Heart left ventricle (tissue), 16 donors: ENCODE measurements at places on chromosomes 12 and 14.
A peak's percentile ranks its signal among the peaks of the same experiment; 100 is the strongest.

- DNase-seq, result no peak
These were observed 7.0 kb downstream of the CISTR start for GRCh38 chr12:53744751-53745150.

GRCh38 chr12:122875590-122876220, 20.2 kb downstream of the VPS37B start:
- no peak for DNase-seq

- no peak for DNase-seq
These were observed 313.5 kb downstream of the ALG10 start for GRCh38 chr12:34335819-34336262.

GRCh38 chr12:27822076-27822712, 42.2 kb upstream of the MANSC4 start:
- DNase-seq, result no peak

DNA sequence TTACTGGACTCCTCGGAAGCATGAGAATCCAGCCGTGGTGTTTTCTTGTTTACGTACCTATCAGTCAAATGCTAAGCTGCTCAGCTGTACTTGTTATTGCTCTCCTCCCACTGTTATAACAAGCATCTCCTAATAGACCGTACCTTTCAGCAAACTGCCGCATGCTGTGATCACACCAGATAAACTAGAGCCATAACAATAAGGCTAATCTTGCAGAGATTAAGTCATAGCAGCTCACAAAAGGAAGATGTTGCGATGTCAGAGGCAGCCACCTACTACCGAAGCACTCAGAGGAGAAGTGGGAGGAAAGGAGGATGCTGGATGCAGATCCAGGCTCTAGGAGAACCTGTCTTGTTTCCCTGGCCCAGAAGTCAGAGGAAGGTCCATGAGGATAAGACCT, 196.0 kb downstream of the GALC start:
- no peak for DNase-seq

GRCh38 chr12:54145844-54146243, 42.9 kb downstream of the SMUG1 start:
- DNase-seq, result no peak

- DNase-seq, result peak; percentile 64
These were observed 7.9 kb downstream of the IFFO1 start for GRCh38 chr12:6547987-6548386.

DNA sequence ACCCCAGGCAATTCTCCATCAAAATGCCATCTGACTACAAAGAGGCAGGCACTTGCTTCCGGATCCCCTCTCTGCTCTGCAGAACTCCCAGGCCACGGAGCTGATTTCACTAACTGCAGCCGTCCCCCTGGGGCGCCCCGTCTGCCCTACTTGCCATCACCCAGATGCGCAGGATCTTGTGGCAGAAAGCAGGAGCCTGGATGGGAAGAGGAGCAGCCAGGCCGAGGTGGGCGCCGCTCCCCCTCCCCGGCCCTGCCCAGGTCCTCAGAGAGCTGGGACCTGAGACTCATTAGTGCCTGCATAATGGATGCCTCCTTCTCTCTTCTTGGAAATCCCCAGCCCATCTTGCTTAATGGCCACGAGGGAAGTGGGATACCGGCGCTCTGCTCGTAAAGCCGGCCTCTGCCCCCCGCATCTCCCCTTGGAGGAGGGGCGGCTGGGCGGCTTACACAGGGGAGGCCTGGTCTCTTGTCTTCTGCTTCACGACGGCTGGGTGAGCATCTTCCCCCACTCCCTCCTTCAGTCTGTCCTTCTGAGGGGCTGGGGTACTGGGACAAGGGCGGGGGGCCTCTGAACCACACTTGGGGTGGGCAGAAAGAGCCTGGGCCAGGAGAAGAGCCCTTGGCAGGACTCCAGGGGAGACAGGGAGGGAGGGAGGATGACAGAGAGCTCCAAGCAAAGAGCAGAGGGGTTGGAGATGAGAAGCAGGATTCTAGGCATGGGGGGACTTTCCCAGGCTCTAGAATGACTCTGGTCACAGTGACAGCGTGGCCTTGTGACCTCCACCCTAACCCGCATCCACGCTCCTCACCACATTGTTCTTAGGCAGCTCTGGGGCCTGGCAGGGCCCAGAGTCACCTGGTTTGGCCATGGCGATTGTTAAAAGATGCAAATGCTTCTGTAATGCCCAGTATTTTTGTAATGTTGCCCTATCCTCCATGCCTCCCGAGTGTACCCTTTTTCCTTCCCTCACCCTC, 19.4 kb upstream of the EML1 start:
- no peak for DNase-seq

- no peak for DNase-seq
These were observed 33.7 kb upstream of the PYGL start for GRCh38 chr14:50977863-50978528.

- no peak for DNase-seq
These were observed 91.0 kb downstream of the RBM19 start for GRCh38 chr12:113874999-113875561.
